Osteocyte (in vitro differentiated cells): ENCODE measurements at places on chromosomes 1 and 21. TPM values are rescaled to one million over a fixed set of nuclear protein-coding genes. Genes with fewer than 3 reads are reported as not detected.
A peak's percentile ranks its signal among the peaks of the same experiment; 100 is the strongest.

- DNase-seq = no peak
Observed at GRCh38 chr1:113326976-113327375, 63.3 kb upstream of the MAGI3 start.

- DNase-seq = peak; percentile 6
Observed at GRCh38 chr1:42432714-42433113, 23.1 kb downstream of the ZMYND12 start.

DNA sequence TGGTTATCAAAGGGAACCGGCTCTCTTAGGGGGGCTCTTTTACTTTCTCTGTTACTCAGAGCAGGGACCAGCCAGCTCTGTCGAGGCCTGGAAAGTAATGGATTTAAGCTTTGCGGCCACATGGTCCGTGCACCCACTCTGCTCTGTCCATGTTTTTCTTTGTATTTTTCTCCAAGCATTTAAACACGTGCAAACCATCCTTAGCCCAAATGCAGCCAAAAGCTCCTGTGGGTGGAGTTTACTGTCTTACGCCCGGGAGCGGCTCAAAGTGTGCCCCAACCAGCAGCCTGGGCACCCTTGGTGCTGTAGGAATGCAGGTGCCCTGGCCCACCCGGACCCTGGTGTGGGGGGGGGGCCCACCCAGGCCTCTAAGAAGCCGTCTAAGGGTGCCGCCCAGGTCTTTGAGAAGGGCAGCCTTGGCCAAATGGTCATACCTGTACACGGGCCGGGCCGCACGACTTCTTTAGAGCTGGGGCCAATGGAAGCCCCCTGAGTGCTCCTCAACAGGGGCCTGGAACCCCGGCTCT is 29.2 kb upstream of the POFUT2 start:
- DNase-seq = no peak

DNA sequence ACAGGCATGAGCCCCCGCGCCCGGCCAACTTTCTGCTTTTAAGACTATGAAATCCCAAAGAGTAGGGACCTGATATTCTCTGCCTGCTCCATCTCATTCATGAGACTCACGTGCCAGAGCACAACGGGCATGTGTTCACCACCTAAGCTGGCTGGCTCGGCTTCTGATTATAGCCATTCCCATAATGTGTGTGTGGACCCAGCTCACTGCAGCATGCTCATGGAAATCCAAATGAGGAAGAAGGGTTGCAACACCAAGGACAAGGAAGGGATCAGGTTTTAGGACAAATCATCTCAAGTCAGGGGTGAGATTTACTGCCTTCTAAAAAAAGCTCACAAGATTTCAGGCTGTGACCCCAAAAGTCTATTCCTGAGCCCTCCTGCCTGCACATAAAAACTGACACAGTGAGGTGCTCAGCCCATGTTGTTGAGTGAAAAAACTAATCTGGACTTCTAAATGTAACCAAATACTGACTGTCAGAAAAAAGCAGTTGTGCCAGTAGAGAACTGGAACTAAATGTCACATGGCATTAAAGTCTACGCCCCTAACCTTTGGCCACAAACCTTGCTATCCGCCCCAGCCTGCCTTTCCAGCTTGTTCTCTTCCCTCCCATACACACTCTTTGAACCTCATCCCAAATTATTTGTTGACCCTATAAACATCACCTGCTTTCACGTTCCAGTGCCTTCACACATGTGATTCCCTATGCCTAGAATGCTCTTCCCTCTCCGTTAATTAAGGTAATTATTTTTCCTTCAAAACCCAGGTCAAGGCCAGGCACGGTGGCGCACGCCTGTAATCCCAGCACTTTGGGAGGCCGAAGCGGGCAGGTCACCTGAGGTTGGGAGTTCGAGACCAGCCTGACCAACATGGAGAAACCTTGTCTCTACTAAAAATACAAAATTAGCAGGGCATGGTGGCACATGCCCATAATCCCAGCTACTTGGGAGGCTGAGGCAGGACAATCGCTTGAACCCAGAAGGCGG is 9.1 kb upstream of the COA7 start:
- DNase-seq = no peak

DNA sequence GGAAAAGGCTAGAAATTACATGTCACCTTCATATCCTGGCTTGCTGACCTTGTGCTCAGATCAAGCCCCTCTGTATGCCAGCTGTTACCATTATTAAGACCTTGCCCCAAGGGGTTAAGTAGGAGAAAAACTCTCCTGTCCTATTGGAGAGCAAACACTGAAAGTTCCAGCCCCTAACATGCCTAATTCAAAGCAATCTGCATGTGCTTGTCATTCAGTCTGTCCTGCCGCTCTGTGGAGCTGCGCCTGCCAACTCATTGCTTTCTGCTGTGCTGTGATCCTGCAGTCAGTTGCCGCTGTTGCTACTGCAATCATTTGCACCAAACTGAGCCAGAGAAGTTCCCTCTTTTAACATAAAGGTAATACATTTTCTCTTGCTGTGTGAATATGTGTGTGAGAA is 113.4 kb downstream of the DISP1 start:
- DNase-seq = no peak

DNA sequence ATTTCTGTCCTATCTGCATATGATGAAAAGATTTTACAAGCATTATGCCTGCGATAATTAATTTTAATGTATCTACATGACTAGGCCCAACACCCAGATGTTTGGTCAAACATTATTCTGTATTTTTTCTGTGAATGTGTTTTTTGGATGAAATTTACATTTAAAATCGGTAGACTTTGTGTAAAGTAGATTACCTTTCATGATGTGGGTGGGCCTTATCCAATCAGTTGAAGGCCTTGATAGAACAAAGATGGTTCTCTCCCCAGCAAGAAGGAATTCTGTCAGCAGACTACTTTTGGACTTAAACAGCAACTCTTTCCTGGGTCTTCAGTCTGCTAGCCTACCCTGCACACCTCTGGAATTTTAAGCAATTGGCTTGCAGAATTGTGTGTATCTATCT is 844.0 kb downstream of the BRINP3 start:
- no peak for DNase-seq

DNA sequence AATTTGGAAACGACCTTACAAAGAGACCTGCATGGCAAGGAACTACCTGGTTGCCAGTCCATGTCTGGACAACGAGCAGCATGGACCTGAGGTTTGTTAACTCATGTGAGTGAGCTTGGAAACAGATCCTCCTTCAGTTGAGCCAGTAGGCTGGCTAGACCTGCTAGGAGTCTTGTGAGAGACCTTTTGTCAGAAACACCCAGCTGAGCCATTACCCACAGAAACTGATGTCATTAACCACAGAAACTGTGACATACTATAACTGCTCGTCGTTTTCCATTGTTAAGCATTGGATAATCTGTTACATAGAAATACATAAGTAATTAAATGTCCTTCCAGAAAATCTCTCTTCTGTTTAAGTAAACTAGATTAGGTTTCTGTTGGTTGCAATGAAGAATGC is 211.1 kb upstream of the C21orf91 start:
- DNase-seq = no peak

DNA sequence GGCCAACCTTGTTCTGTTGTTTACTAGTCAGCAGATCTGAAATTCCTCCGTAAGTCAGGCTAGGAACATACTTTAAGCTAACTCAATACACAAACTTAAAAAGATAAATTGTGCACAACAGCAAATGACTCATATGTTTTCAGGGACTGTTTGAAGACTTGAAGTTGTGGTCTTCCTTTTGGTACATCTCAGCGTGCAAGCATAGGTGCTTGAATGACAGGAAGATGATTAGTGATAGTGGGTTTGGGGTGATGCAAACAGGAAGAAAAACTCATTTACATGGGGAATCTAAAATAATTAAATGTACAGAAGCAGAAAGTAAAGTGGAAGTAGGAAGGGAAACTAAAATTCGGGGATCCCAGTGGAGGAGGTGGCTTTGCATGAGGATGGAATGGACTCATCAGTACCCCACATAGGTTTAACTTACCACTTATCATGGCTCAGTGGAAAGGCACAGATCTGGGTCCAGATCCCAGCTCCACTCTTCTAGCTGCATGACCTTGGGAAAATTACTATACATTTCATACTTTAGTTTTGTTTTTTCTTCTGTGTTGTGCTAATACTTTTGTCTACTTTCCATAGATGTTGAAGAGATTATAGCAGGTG is 122.3 kb downstream of the XCL2 start:
- DNase-seq = no peak

DNA sequence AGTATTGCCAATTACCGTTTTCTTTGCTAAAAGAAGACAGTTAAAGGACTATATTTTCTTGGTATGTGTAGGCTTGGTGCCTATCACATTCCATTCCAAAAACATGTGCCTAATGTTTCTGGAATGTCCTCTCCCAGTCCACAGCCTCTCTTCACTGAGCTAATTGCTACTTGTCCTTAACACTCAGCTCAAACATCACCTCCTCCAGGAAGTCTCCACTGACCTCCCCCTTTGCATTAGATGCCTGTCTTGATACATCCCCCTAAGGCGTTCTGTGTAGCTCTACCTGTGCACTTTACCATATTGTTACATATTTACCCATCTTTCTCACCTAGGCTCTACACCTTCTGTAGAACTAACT is 195.6 kb upstream of the CAMK1G start:
- DNase-seq = no peak

DNA sequence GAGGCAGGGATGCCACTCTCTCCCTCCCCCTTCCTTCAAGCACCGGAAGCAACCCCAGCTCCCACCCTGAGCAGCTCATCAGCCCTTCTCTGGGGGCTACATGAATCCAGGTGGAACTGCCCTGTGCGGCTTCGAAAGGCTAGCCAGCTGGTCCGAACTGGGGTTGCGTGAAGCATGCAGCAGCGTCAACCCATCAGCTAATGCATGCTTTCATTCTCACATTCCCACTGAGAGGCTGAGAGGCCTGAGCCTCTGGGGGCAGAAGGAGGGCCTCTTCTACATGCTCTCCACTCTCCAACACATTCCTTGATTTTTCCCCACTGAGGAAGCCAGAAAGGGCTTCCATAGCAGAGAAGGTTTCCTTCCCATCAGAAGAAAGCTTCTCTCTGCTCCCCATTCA is 5.6 kb downstream of the RXRG start:
- no peak for DNase-seq

GRCh38 chr1:25971811-25972180 is 26.1 kb downstream of the PAFAH2 start:
- no peak for DNase-seq

- no peak for DNase-seq
Observed at GRCh38 chr1:11961230-11961629, 19.0 kb upstream of the MFN2 start.

- no peak for DNase-seq
Observed at GRCh38 chr1:100308777-100309176, 42.8 kb downstream of the RTCA start.

DNA sequence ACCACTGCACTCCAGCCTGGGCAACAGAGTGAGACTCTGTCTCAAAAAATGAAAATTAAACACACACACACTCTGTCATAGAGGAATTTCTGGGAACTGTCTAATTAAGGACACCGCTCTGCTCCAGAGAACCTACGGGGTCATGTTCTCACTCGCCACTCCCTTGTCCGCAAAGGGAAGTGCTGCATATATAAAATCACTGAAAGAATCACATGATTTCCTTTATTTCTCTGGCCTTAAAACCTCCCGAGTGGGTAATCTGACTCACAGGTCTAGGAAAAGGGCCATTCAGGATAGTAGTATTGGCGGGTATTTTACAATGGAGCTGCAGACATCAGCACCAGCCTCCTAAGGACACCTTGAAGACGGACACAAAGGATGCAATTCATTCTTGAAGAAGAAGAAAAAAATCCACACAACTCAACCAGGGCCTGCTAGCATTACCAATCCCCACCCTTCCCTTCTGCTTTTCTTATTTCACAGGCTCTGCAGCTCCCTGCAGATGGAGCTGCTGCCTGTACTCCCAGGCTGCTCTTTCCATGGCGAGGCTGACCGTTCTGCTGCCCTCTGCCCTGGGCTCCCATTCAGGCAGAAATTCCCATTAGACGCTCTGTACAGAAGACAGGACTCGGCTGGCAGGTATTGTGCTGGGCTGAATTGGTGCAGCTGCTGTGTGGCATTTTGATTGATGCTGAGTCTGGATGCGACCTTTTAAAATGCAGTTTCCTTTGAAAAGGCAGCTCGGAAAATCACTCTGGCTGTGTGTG is 53.3 kb upstream of the FAM89A start:
- no peak for DNase-seq

GRCh38 chr1:244439391-244440032 is 12.2 kb downstream of the ADSS2 start:
- no peak for DNase-seq

The TSEN15 gene
- total RNA-seq = 36.8 and 37.8 TPM in 2 replicates

The OLFML2B gene
- 66.0 and 66.7 TPM in 2 replicates for total RNA-seq

The FCGR3A gene
- not detected in 2 replicates for total RNA-seq
